NCI-H1436 (cell line): ENCODE measurements at places on chromosomes 1 and 21.

DNA sequence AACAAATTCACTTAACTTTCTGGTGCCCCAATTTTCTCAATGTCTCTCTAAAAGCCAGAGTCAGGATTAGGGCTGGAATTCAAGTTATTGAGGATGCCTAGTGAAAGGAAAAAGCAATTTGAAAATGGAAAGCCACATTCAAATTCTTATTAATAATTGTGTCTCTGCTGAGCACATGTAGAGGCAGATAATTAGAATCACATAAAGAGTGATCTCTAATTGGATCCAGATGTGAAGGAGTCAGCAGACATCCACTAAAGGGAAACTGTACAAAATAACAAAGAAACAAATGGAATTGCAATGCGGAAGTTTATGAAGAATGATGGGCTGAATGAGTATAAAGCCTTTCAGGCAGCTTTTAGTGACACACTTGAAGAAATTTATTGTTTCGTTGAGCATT lies 482.6 kb downstream of the TTLL7 start:
- DNase-seq = no peak

- DNase-seq = no peak
Observed at GRCh38 chr1:74780594-74780993, 47.6 kb downstream of the TYW3 start.

DNA sequence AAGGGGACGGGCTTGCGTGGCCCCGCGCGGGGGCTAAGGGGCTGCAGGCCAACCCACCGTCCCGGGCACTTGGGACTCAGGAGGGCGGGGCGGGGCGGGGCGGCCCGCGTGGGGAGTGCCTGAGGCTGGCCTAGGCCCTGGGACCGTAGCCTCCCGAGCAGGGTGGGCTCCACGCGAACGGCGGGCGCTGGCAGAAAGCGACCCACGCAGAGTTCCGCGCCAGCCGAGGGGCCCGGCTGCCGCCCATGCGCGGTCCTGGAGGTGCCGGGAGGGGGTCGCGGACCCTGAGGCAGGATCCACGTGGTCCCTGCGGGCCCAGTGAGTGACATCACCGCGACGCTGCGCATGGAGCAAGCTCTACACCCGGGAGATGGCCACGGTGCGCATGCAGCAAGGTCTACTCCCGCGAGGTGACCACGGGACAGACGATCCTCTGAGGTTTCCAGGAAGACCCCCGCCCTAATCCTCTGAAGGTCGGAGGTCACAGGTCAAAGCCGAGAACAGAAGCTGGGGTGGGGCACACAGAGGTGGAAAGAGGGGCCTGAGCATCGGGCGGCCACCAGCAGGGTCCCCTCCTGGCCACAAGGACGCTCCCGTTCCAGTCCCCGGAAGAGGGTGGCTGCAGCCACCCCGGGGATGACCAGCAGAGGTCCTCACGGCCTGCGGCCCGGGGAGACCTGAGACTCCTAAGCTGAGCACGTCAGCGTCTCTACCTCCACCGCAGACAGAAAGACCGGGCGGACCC lies 13.5 kb upstream of the SLC19A1 start:
- peak; percentile 33 for DNase-seq

DNA sequence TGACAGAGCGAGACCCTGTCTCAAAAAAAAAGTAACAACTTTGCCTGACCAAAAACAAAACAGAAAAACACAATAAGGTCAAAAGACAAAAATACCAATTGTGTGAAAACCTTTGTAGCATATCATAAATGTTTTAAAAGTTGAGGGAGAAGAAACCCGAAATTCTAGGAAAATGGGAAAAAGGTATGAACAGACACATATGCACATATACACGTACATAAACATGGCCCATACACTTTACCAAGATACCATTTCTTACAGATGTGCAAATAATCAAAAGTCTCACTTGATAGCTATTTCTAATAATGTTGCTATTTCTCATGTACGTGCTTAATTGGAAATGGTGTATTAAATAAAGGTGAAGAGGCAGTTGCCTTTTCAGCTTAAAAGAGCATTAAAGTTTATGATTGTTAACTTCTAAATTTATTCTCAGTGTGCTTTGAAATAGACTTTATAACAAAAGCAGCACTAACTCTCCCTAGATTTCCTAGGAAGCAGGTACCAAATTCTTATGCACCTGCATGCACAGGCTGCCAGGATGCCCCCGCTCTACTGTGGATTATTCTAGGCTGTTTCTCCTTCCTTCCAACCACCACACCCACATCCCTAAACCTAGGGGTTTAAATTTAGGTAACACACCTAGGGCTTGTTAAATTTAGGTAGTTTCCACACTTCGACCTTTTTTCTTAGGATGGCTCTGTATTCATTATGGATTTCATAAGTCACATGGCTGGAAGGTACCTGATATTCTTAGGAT lies 33.8 kb downstream of the ADARB1 start:
- DNase-seq = no peak

- DNase-seq = no peak
Observed at GRCh38 chr1:211420389-211420788, 71.6 kb downstream of the RD3 start.

DNA sequence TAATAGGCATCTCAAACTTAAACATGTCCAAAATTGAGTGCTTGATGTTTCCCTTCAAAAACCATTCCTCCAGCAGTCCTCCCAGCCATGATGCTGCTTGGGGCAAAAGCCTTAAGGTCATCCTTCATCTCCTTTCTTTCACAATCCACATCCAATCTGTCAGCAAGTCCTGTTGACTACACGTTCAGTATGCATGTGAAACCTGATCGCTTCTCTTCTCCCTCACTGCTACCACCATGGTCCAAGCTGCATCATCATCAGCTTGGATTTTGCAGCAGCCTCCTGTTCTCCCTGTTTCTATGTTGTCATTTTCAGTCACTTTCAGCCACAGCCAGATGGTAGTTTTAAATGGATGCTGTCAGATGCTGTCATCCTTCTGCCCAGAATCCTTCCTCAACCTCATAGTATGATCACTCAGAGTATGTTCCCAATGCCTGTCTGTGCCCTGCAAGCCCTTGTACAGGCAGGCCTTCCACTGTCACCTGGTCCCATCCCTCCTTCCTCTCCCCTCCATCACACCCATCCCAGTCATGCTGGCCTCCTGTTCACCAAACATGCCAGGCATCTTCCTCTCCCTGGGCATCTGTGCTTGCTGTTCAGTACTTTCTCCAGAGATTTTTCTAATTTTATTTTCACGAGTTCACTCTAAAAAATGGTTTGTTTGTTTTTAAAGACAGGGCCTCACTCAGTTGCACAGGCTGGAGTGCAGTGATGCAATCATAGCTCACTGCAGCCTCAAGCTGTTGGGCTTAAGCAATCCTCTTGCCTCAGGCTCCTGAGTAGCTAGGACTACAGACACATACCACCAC lies 66.0 kb downstream of the SYDE2 start:
- no peak for DNase-seq

GRCh38 chr1:50978852-50979781 lies 9.1 kb downstream of the CDKN2C start:
- DNase-seq = no peak

DNA sequence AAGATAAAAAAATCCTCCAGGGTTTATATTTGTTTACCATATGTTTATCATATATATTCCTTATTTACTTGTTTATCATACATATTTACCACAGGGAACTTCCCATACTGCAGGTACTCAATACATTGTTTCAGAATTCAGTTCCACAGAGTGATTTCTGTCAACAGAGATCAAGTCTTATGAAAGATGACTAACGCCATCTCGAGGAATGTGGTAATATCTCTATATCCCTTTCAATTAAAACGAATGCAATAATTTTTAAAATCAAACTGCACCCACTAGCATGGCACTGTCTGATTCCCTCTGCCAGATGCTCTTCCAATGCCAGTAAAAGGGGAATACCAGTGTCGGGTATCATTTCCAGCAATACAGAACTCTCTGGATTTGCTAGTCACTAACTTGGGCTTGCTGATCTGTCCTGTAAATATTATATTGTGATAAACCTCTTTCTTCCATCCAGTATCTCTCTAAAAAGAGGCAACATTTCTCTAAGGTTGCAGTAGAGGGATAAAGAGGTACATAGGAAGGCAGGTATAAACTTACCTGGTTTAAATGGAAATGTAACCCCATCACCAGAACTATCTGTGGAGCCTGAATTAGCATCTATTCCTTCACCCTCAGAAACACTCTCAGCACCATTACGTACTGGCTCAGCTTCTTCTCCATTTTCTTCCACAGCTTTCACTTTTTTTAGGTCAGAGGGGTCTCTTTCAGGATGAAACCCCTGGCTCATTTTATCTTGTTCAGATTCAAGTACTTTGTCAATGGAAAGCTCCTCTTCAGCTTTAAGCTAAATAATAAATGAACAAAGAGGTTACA lies 112.3 kb upstream of the HP1BP3 start:
- no peak for DNase-seq

- DNase-seq = no peak
Observed at GRCh38 chr1:233916706-233917105, 12.2 kb downstream of the SLC35F3 start.

GRCh38 chr1:12486401-12487005 lies 131.5 kb downstream of the DHRS3 start:
- DNase-seq = no peak

DNA sequence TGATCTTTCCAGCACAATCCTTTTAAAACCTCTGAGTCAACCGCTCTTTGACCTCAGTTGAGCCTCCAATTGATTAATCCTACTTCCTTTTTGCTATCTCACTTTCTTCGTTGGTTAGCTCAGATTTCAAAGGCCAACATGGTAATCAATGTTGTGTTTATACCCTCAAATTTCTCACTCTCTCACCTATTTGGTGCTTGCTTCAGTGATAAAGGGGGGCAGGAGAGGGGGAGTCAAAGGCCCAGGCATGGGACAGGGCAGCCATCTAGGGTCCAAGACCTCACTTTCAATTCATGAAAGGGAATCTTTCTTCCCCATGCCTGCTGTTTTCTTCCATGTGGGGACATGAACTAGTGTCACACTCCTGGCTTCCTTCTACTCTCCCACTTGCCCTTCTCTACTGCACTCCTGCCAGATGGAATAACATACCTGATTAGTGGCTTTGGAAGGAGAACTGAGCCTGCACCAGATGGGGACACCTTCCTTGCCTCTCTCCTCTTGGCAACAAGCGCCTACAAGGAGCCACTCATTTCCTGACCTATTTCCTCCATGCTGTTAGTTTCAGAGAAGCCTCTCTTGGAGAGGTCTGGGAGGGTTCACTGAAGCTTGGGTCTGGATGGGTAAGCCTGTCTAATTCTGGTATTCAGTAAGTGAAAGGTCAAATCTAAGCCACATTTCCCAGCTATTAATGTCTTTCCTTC lies 73.3 kb upstream of the ARHGAP29 start:
- no peak for DNase-seq

- no peak for DNase-seq
Observed at GRCh38 chr1:21239221-21239620, 51.0 kb downstream of the ECE1 start.

DNA sequence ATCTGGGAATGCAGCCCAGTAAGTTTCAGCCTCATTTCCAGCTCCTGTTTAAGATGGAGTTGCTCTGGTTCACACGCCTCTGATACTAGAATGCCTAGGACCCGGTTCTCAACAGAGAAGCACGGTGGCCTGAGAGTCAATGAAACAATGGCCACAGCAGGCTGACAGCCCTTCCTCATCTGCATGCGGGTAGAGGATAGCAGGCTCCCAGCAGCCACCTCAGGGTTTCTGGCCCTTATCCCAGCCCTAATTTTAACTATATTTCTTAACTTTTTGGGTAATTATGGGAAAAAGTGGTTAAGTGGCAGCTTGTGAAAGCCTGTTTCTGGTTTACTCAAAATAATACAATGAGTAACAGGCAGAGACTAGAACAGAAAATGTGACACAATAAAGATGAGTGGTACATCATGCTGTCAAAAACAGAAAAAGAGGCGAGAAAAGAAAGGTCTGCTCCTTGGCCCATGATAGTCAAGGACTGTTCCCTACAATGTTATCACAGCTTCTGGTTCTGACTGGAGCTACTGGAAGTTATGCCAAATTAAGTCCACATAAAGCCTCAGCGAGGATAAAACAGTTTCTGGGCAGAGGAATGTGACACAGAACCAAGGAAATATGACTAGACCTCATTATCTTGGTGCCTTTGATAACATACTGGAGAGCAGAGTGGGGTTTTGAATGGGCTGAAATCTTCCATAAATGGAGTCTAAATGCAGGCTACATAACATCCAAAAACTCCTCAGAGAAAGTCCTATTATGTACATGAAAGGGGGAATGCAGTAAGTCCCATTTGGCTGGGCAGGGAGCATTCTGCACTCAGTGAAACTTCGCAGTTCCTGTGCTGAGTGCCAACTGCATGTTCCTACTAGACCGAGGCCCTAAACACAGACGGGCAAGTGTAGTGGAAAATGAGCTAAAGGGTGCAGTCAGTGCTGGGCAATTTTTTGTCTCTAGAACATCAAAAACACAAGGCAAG lies 92.1 kb downstream of the NIBAN1 start:
- DNase-seq = no peak

DNA sequence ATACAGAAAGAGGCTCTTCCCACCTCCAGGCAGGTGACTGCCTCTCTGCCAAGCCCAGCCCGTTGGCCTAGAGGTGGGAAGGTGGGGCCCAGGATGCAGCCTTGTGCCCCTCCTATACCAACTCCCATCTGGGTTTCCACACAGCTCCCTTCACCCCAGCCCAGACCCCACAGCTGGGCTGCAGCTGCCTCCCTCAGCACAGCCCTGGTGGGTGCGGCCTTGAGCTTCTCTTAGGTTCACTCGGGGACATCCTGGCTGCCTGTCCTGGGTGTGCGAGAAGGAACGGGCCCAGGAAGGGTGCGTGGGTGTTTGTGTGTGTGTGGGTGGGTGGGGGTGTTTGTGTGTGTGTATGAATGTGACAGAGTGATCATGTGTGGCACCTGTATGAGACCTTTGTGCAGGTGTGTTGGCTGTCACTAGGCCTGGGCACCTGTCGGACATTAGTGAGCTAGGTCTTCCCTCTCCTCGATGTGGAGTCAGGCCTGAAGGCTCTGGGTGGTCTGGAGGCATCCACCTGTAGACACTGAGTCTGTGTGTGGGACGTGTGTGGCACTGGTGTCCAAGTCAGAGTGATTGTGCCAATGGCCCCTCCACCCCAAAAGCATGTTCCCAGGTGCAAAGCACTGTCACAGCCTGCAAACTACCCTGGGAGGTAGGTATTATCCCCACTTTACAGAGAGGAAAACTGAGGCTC lies 30.7 kb downstream of the FOXO6 start:
- DNase-seq = peak; percentile 19

- DNase-seq = no peak
Observed at GRCh38 chr1:52253421-52253820, 111.5 kb downstream of the ZFYVE9 start.

DNA sequence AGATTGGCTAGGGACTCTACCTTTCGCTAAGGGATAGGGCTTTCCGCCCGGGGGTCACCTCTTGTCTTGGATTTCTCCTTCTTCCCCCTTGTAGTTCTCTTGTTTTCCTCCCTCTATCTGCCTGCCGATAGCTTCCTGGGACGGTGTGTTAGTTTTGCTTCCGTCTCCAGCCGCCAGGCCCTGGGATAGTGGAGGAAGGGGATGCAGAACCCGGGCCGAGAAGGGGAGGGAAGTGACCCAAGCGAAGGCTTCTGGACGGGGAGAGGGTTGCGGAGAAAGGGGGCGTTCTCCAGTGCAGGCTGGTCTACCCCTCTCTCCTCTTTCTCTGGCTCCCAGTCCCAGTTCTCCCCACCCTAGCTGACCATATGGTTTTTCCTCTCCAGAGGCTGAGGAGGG lies 871 bp downstream of the TUFT1 start:
- DNase-seq = no peak

- no peak for DNase-seq
Observed at GRCh38 chr21:35981514-35982070, 78.7 kb downstream of the SETD4 start.
